ENCODE measurements at places on chromosomes 1 and 21.

- H3K36me3 ChIP-seq, result no peaks in the 10 kb centered on the region
- peaks cover 2% of the 10 kb centered on the region for H3K27me3 ChIP-seq
- peak; percentile 5 for DNase-seq
- no peaks in the 10 kb centered on the region for H3K4me1 ChIP-seq
- no peak overlapping the region for H3K27ac ChIP-seq
Measured at GRCh38 chr1:228337031-228337564, 69.5 kb downstream of the TRIM11 start.

DNA sequence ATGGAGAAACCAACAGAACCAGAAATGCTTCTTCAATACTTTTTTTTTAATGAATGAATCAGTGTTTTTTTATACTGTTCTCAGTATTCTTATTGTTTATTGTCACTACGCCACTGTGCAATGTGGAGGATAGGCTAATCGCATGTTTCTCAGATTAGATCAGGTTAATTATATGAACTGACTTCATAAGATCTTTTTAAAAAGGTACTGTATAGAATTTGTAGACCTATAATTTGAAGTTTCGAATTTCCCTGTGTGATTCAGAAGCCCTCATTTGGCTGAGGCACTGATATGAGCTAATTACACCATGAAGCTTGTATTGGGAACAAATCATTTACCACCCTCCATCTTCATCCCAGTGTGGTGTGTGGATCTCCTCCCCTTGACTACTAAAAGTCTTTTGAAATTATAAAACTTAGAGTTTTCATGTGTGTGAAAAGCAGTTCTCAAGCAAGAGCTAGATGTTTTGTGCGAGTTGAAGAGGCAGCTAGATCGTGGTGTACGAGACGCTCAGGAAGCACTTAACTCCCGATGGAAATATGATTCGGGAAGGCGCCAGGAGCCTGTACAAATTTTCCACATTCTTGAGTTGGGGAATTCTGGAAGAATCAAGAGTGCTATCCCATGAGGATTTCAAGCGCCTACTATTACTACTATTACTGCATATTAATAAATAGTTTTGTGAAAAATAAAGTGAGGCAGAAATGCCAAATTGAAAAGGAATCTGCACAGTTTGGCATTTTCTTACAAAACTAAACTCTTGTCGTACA, 52.1 kb upstream of the KCNE2 start:
- H3K4me1 ChIP-seq, result no peaks in the 10 kb centered on the region
- peaks cover 22% of the 10 kb centered on the region for H3K27me3 ChIP-seq
- no peak overlapping the region for H3K4me3 ChIP-seq
- no peak overlapping the region for H3K27ac ChIP-seq
- H3K36me3 ChIP-seq, result no peaks in the 10 kb centered on the region

DNA sequence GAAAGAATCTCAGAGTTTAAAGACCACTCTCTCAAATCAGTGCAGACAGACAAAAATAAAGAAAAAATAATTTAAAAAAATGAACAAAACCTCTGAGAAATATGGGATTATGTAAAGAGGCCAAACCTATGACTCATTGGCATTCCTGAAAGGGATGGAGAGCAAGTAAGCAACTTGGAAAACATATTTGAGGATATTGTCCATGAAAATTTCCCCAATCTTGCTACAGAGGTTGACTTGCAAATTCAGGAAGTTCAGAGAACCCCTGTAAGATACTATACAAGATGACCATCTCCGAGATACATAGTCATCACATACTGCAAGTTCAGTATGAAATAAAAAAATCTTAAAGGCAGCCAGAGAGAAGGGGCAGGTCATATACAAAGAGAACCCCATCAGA, 43.7 kb upstream of the IVNS1ABP start:
- no peak for DNase-seq
- peaks cover 4% of the 10 kb centered on the region for H3K36me3 ChIP-seq
- H3K4me3 ChIP-seq, result no peak overlapping the region
- no peak overlapping the region for H3K27ac ChIP-seq
- H3K4me1 ChIP-seq, result peaks cover 26% of the 10 kb centered on the region
- H3K27me3 ChIP-seq, result no peaks in the 10 kb centered on the region

DNA sequence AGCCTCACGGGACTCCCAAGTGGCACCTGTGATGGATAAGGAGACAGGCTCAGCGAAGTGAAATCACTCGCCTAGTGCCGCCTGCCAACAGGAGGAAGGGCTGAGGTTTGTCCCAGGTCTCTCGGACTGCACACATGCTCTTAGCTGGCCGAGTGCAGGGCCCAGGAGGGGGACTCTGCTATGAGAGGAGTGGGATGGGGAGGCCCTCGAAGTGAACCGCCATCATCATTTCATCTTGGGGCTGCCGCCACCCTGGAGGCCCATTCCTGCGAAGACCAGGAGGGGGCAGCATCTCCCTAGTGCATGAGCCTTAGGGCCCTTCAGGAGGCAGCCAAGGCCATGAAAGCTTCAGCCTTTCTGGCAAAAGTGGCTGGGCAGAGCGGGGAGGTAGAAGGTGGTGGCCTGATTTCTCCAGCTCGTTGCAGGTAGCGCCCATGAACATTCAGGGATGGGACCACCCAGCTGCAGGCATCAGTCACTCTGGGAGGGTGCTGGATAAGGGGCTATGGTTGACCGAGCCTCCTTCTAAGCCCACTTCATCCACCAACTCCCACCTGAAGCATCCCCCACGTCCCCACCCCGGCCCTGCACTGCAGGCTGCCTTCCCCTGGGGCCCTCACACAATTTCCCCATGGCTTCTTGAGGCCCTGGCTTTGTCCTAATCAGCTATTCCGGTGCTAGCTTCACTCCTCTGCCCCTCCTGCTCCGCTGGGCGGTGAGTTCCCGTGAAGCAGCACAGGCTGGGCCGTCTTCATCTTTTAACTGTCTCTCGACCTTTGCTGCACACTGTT, 17.2 kb upstream of the RASSF5 start:
- H3K27ac ChIP-seq, result no peak overlapping the region
- H3K27me3 ChIP-seq, result no peaks in the 10 kb centered on the region
- peak; percentile 66 for DNase-seq
- peaks cover 72% of the 10 kb centered on the region for H3K36me3 ChIP-seq
- H3K4me1 ChIP-seq, result peaks cover 10% of the 10 kb centered on the region
- H3K4me3 ChIP-seq, result no peak overlapping the region

DNA sequence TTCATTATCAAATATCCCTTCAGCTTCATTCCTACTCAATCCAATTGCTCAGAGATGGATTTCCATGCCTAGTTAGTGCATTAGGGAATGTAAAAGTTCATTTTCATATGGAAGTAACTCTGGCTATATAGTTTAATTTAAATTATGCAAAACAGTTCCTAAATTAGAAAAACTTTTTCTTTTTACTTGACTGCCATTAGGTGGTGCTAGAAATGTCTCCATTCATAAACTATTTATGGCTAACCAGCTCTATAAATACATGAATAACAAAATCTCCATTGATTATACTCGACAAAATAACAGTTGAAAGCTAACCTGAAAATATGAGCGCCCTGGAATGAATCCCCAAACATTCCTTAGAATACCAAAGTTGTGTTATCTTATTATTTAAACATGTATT, 311.4 kb downstream of the USH2A start:
- no peak for DNase-seq
- no peaks in the 10 kb centered on the region for H3K4me1 ChIP-seq
- no peaks in the 10 kb centered on the region for H3K27me3 ChIP-seq
- no peaks in the 10 kb centered on the region for H3K36me3 ChIP-seq
- no peak overlapping the region for H3K27ac ChIP-seq

DNA sequence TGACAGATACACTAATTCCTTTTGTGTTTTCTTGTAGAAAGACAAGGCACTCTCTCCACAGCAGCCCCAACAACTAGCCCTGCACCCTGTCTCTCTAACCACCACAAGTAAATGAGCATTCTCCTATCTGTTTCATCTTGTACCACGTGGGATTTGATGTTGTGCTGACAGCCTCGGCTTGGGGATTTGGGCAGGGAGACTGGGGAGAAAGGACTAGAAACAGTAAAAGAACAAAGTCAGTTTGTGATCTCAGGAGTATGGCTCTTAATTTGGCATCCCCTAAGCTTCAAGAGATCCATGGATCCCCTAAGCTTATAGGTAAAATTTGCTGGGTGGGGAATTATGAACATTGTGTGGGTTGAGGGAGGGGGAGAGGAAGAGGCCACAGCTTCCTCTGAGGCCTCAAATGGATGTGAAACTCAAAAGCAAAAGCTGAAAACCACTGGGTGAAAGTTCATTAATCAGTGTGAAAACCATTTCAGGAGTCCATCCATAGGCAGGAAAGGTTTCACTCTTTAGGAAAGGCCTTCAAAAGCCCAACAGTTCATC, 3.1 kb downstream of the C1orf162 start:
- H3K4me1 ChIP-seq, result peaks cover 74% of the 10 kb centered on the region
- peaks cover 21% of the 10 kb centered on the region for H3K36me3 ChIP-seq
- no peak for DNase-seq
- peak overlapping the region; percentile 98 for H3K27ac ChIP-seq

GRCh38 chr1:93805027-93805610, 73.9 kb downstream of the DNTTIP2 start:
- no peaks in the 10 kb centered on the region for H3K27me3 ChIP-seq
- H3K4me1 ChIP-seq, result no peaks in the 10 kb centered on the region
- DNase-seq, result no peak
- H3K36me3 ChIP-seq, result peaks cover 5% of the 10 kb centered on the region
- no peak overlapping the region for H3K27ac ChIP-seq

- H3K36me3 ChIP-seq, result peaks cover 2% of the 10 kb centered on the region
- no peak for DNase-seq
- no peaks in the 10 kb centered on the region for H3K4me1 ChIP-seq
- no peak overlapping the region for H3K4me3 ChIP-seq
Measured at GRCh38 chr1:84668185-84668584, 22.1 kb downstream of the SSX2IP start.

- H3K27me3 ChIP-seq, result peaks cover 11% of the 10 kb centered on the region
- H3K27ac ChIP-seq, result peak overlapping the region; percentile 50
- peak overlapping the region; percentile 80 for H3K4me3 ChIP-seq
Measured at GRCh38 chr1:1063261-1063944, 10.7 kb downstream of the RNF223 start.

GRCh38 chr21:38729754-38730379, 75.9 kb upstream of the ETS2 start:
- no peaks in the 10 kb centered on the region for H3K36me3 ChIP-seq
- no peak overlapping the region for H3K4me3 ChIP-seq
- H3K27me3 ChIP-seq, result peaks cover 13% of the 10 kb centered on the region
- H3K27ac ChIP-seq, result no peak overlapping the region

GRCh38 chr1:78006521-78006920, 1.8 kb downstream of the DNAJB4 start:
- DNase-seq, result no peak
- H3K27me3 ChIP-seq, result peaks cover 2% of the 10 kb centered on the region
- H3K27ac ChIP-seq, result no peak overlapping the region
- no peak overlapping the region for H3K4me3 ChIP-seq
- peaks cover 51% of the 10 kb centered on the region for H3K4me1 ChIP-seq
- H3K36me3 ChIP-seq, result peaks cover 7% of the 10 kb centered on the region

- H3K4me1 ChIP-seq, result peaks cover 54% of the 10 kb centered on the region
- peaks cover 11% of the 10 kb centered on the region for H3K36me3 ChIP-seq
Measured at GRCh38 chr1:1326075-1326605, 1.5 kb downstream of the CPTP start.

- H3K27me3 ChIP-seq, result no peaks in the 10 kb centered on the region
- no peak overlapping the region for H3K4me3 ChIP-seq
- H3K4me1 ChIP-seq, result no peaks in the 10 kb centered on the region
- DNase-seq, result no peak
- H3K27ac ChIP-seq, result no peak overlapping the region
- H3K36me3 ChIP-seq, result no peaks in the 10 kb centered on the region
Measured at GRCh38 chr1:115286431-115287205, 51.4 kb downstream of the NGF start.

DNA sequence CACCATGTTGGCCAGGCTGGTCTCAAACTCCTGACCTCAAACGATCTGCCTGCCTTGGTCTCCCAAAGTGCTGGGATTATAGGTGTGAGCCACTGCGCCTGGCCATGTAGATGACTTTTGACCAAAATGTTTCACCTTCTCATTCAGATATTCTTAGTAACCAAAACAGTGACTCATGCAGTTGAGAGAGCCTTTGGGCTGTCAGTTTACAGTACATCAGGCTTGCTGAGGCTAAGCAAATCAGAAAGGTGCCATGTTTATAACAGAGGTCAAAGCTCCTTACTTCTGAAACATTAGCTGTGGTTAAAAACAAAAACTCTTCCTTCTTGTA, 21.0 kb downstream of the CNIH4 start:
- peaks cover 59% of the 10 kb centered on the region for H3K36me3 ChIP-seq
- H3K4me1 ChIP-seq, result peaks cover 23% of the 10 kb centered on the region
- no peak overlapping the region for H3K4me3 ChIP-seq
- no peak for DNase-seq

GRCh38 chr21:44869781-44870747, 3.4 kb downstream of the PTTG1IP start:
- H3K36me3 ChIP-seq, result peaks cover 11% of the 10 kb centered on the region
- H3K4me3 ChIP-seq, result no peak overlapping the region
- H3K4me1 ChIP-seq, result peaks cover 72% of the 10 kb centered on the region

DNA sequence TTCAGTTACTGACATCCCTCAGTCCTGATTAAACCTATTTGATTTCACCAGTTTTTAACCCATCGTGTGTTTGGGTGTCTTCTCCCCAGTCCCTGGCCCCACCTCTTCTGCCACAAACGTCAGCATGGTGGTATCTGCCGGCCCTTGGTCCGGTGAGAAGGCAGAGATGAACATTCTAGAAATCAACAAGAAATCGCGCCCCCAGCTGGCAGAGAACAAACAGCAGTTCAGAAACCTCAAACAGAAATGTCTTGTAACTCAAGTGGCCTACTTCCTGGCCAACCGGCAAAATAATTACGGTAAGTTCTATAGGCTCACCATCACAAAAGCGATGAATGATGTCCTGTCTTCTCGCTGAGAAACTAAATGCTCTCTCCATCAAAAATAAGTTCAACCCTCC, 28.7 kb downstream of the NBPF3 start:
- no peak overlapping the region for H3K4me3 ChIP-seq
- H3K27me3 ChIP-seq, result no peaks in the 10 kb centered on the region
- H3K27ac ChIP-seq, result no peak overlapping the region

All from activated B cell treated with CpG ODN at 0.5 μM for 24 hours (primary cell).